ENCODE measurements at places on chromosomes 3 and 15. TPM values are rescaled to one million over a fixed set of nuclear protein-coding genes. Genes with fewer than 3 reads are reported as not detected.

DNA sequence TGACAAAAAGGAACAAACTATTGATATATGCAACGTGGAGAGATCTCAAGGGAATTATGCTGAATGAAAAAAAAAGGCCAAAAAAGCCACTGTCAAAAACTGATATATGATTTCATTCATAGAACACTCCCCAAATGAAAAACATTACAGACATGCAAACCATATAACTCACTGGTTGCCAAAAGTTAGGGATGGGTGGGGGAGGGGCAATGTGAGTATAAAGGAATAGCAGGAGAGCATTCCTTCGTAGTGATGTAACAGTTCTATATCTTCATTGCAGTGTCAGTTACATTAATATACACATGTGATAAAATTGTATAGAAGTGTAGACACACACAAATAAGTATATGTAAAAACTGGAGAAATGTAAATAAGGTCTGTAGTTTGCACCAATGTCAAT is 12.2 kb downstream of the GBE1 start:
- no peak for DNase-seq

GRCh38 chr3:17158941-17159682 is 274.4 kb downstream of the PLCL2 start:
- DNase-seq: peak; percentile 33

DNA sequence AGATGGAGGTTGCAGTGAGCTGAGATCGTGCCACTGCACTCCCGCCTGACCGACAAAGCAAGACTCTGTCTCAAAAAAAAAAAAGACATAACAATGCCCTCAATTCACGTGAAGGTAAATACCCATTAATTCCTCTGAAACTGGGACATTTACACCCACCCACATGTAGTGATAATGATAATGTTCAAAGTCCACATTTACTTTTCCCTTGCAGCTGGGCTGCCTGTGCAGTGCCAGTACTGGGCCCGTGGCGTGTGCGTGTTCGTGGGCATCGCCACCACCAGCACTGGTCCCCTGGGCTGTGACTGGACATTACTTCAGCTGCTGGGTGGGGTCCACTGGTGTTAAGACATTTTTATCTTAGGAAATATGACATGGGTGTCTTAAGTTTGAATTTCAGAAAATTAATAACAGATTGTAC is 123.6 kb downstream of the SLC25A26 start:
- no peak for DNase-seq

- DNase-seq: no peak
These were observed 65.6 kb upstream of the POLG start for GRCh38 chr15:89400116-89400781.

- peak; percentile 61 for DNase-seq
These were observed 109.6 kb upstream of the UMPS start for GRCh38 chr3:124620600-124621063.

DNA sequence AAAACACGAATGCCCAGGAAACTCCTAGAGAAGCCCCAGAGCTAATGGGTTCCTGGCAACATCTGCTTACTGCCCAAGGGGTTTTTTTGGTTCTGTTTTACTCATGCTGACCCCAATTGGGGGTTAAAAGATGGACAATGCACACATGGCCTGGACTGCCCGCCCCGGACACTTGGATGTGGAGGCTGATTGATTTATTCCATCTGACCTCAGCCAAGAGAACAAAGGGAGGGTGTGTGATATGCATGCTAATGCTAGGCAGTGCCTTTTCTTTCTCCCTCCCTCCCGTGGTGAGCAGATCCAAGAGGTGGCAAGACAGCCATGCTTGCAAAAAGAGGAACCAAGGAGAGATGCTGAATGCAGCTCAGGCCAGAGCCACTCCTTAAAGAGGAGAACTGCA is 3.3 kb upstream of the LRTM1 start:
- DNase-seq: no peak

GRCh38 chr3:57226176-57226575 is 1.4 kb upstream of the APPL1 start:
- no peak for DNase-seq

- no peak for DNase-seq
These were observed 73.3 kb upstream of the SNRK start for GRCh38 chr3:43212914-43213611.

DNA sequence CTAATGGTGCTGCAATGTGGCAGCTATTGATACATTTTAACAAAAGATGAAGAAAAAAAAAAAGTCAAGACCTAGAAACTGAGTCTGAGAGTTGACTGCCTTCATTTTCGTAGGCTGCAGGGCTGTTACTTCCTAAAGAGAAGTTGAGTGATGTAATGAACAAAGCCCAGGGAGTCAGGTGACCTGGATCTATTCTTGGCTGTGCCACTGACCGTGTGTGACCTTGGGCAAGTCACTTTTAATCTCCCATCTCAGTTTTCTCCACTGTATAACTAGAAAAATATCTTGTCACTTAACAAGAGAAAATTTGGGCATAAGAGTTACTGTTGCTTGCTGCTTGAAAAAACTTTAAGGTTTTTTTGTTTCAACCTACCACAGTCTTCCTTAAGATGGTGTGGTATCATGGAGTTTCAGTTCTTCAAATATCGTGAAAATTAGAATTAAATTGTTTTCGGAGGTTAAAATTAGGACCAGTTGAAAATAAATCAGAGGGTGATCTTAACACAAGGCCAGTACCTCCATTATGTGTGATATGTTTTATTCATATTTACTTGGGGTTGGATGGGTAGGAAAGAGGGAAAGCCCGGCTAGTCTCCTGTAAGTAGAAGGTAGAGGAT is 5.8 kb downstream of the FMN1 start:
- DNase-seq: no peak

DNA sequence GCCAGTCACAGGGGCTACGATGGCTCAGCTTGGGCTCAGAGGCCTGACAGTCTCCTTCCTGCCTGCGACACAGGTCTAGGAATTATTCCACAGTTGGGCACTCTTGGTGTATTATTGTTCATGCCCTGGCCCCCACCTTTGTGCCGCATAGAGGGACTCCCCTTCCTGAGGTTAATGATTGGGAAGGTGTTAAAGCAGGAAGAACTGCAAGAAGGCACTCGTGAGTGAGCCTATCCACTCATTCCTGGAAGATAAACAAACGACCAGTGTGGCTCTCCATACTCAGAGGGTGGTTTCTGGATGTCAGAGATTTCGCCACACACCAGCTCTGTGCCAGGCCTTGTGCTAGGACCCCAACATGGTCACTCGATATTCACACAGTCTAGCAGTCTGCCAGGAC is 12.3 kb downstream of the LIPC start:
- DNase-seq: no peak

- DNase-seq: no peak
These were observed 79.6 kb downstream of the CGNL1 start for GRCh38 chr15:57455929-57456328.

GRCh38 chr3:61634678-61635077 is 73.3 kb downstream of the PTPRG start:
- DNase-seq: no peak

- peak; percentile 30 for DNase-seq
These were observed 1.1 kb downstream of the HEG1 start for GRCh38 chr3:125054449-125055329.

- no peak for DNase-seq
These were observed 35.2 kb downstream of the EFCAB12 start for GRCh38 chr3:129393271-129393670.

- DNase-seq: no peak
These were observed 68.5 kb downstream of the CHSY1 start for GRCh38 chr15:101183226-101183930.

GRCh38 chr3:185330238-185330637 is 32.7 kb upstream of the MAP3K13 start:
- DNase-seq: no peak

DNA sequence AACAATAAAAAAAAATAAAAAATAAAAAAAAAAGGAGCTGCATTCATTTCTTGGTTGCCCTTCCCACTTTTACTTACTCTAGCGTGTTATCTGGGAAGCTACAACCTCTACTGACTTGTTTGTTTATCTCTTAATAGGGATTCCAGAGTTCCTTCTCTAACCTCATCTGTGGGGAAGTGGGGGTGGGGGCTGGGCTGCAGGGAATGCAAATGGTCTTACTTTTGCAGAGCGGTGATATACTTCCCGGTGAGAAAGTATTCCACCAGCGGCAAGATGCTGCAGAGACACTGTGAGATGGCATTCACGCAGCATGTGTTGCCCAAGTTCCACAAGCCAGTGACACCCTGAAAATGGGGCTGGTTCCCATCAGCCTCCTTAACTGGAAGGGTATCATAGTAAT is 2.1 kb downstream of the USP50 start:
- DNase-seq: no peak

- DNase-seq: no peak
These were observed 49.0 kb downstream of the CASR start for GRCh38 chr3:122232485-122232884.

GRCh38 chr3:45632956-45633355 is 38.4 kb downstream of the LIMD1 start:
- DNase-seq: no peak

The BRK1 gene
- total RNA-seq: 73.7 TPM

The ACSBG1 gene
- not detected for total RNA-seq

The CCR8 gene
- total RNA-seq: not detected

The GPR15 gene
- 0.25 TPM for total RNA-seq

The ADAMTS7 gene
- total RNA-seq: 0.07 TPM

The OXNAD1 gene
- 32.4 TPM for total RNA-seq

The KBTBD13 gene
- not detected for total RNA-seq

The SYNPR gene
- not detected for total RNA-seq

The SEMA6D gene
- not detected for total RNA-seq

All from activated naive CD4-positive, alpha-beta T cell treated with anti-CD3 and anti-CD28 coated beads for 36 hours (primary cell).